Stimulated activated CD8-positive, alpha-beta memory T cell treated with anti-CD3 and anti-CD28 coated beads, Interleukin-7, amount 100 ng/mL, for 24 hours (primary cell): ENCODE measurements at places on chromosomes 4 and X.
A peak's percentile ranks its signal among the peaks of the same experiment; 100 is the strongest.

DNA sequence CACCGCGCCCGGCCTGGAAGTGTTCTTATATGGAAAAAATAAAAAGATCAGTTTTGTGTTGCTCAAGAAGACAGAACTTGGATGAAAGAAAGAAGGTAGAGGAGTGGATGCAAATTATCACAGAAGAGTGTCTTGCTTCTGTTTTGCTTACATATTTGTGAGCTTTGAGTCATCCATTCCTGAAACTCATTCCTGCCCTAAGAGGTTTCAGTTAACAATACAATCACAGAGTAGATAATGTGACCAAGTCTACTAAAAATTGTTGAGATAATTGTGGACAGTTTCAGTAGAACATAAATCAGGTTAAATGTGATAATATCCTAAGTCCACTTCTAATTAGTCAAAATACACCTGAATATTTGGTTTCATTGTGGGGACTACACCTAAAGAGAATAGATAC, 26.4 kb upstream of the LRCH2 start:
- no peak for DNase-seq

DNA sequence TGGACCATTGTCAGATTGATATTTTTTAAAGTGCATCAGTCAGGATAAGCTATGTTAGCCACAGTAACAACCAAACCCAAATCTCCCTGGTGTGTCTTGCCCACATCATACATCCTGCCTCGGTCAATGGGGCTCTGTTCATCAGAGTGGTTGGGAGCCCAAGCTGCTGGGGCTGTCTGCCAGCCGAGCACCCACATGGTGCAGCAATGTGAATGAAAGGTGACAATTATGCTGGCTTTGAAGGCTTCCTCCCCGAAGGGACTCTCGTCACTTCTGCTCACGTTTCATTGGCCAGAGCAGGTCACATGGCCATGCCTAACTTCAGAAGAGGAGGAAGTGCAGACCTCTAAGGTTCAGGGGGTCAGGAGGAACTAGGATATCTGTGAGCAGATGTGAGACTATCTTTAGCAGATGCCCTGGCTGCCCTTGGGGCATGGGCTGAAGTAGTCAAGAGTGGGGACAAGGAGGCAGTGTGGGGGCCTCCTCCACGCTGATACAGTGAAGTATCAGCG, 1.3 kb upstream of the JAKMIP1 start:
- DNase-seq: no peak

DNA sequence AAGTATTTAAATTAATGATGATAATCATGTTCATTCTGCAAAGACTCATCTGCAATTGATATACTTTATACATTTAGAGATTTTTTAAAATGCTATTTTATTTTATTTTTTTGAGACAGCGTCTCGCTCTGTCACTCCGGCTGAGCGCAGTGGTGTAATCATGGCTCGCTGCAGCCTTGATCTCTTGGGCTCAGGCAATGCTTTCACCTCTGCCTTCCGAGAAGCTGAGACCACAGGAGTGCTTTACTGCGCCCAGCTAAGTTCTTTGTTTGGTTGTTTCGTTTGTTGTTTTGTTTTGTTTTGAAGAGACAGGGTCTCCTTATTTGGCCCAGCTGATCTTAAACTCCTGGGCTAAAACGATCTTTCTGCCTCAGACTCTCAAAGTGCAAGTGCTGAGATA, 1541.0 kb downstream of the PCDH7 start:
- DNase-seq: no peak

GRCh38 chr4:8907596-8908205, 36.1 kb upstream of the HMX1 start:
- DNase-seq: no peak

DNA sequence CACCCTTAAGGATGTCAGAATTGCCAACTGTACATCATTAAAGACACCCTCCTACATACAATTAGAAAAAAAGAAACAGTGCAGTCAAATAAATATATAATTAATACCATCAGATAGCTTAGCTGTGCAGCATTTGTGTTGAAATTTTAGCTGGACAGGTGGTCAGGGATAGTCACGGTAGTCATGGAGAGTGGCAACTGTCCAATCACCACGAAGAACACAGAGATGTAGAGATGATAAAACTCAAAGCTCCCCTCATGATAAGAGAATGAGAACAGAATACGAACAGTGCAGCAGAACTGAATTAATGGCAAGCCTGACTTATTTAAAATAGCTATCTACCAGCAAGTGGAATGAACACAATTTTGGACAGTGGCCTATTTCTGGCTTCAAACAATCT, 27.2 kb downstream of the SLC39A8 start:
- no peak for DNase-seq

- DNase-seq: no peak
Observed at GRCh38 chrX:110003167-110004156, 548 bp downstream of the TMEM164 start.

GRCh38 chr4:8376361-8377102, 64.0 kb downstream of the ACOX3 start:
- DNase-seq: no peak

GRCh38 chr4:167544391-167544790, 310.1 kb upstream of the SPOCK3 start:
- DNase-seq: no peak

- DNase-seq: no peak
Observed at GRCh38 chr4:17065821-17066220, 167.4 kb upstream of the LDB2 start.

- no peak for DNase-seq
Observed at GRCh38 chr4:7462509-7462971, 27.8 kb upstream of the PSAPL1 start.

- no peak for DNase-seq
Observed at GRCh38 chr4:110631584-110632505, 9.0 kb upstream of the PITX2 start.

- DNase-seq: no peak
Observed at GRCh38 chr4:74042681-74043080, 4.2 kb upstream of the CXCL3 start.

DNA sequence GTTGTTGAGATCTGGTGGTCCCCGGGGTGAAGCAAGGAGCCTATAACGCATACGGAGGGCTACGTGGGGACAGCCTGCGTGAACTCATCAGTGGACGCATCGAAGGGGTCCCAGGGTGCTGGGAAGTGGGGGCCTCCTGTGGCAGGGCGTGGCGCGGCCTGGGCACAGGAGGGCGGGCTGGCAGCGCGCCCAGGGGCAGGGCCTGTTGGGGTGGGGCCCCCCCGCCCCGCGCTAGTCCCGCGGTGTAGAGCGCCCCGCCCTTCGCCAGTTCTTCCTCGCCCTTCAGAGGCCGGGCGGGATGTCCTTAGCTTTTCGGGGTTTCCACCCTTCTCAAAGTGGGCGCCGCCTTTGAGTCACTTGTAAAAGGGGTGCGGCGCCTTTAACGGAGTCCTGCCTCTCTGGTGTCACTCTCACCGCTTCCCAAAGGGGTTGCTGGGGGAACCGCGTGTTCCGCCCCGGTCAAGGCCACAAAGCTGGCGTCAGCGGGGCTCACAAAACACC, 632 bp downstream of the PLP2 start:
- DNase-seq: peak; percentile 43

DNA sequence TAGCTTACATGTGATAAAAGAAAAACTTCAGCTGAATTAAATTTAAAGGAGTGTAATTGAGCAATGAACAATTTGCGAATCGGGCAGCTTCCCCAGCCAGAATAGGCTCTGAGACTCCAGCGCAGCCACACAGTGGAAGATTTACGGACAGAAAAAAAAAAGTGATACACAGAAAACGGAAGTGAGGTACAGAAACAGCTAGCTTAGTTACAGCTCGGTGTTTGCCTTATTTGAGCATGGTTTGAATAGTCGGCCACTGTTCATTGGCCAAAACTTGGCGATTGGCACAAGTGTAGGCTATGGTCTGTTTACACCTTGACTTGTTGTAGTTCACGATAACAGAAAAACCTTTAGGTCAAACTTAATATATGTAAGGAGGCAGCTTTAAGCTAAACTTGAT, 16.7 kb upstream of the SUPT20HL1 start:
- DNase-seq: no peak

DNA sequence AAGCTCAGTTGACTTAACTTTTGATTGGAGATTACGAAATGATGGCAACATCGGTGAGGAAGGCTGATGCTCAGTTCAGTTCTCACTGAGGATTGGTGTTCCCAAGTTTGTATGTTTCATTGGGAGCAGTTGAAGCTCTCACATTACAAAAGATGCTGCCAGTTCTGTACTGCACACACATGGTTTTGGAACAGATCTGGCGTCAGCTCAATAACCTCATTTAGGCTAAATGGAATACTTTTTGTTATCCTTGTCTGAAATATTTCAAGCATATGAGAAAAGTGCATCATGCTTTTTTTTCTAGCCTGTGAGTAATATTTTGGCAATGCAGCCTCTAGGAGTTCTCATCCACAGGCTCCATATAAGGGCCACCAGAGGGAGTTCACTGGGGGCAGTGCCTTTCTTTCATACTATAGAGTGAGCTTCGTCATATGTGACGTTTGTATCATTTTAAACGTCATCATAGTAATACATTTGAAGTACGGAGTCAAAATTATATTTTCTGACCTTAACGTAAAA, 4.1 kb downstream of the ENPEP start:
- DNase-seq: no peak

DNA sequence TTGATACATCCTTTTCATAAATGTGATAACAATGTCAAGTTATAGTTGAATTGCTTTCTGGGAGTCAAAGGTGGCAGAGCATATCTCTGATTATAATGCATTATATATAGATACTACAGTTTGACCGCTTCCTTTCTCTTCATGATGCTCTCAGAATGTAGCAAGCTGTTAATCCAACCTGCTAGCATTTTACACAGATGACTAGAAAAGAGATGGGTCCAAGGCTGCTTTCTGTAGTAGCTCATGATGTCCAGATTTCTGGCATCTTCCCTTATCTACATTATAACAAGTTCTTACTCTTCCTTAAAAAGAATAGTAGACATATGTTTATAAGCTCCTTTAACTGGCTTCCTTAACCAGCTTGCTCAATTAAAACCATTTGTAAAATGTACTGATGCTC, 192.0 kb downstream of the NWD2 start:
- DNase-seq: no peak

GRCh38 chr4:107893171-107894137, 37.9 kb upstream of the CYP2U1 start:
- DNase-seq: no peak

GRCh38 chr4:147134536-147135210, 189.0 kb upstream of the TTC29 start:
- no peak for DNase-seq

DNA sequence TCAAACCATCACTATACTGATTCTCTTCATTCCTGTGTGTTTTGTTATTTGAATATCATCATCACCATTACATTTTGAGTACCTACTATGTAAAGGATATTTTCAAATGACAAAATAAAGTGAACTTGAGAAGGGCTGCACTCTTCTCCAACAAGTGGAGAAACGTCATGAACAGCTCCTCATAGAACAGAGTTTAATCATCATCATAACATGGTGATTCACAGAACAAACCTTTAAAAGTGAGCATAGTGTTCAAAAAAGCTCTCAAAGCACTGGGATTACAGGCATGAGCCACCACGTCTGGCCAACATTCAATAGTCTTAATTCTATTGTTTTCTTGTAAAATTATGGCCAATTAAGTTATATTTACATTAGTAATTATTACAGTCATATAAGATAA, 993.9 kb downstream of the PDHA2 start:
- no peak for DNase-seq

- DNase-seq: no peak
Observed at GRCh38 chrX:70030301-70030767, 19.4 kb downstream of the AWAT2 start.

- no peak for DNase-seq
Observed at GRCh38 chr4:77148078-77148477, 8.9 kb upstream of the CCNG2 start.

DNA sequence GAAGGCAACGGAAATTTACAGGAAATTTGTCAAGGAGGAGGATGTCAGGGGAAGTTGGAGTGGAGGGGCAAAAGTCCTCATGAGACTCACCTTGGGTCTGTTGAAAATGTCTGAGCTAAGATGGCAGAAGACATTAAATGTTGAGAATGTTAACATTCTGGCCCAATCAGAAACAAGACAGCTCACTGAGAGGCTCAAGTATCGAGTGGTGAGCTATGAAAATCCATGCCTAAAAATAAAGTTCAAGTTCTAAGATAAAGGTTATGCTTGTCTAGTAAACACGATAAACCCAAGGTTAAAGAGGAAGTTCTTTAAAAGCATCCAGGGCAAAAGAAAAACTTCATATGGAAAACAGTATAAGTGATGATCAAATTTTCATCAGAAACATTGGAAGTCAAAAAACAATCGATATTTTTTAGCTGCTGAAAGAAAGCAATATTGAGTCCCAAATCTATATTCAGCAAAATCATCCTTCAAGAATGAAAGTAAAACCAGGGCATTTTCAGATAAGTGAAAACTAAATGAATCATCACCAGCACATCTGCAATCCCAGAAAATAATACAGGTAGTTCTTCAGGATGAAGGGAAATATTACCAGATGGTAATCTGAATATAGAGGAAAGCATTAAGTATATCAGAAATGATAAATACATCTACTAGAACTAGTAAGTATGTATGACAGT, 462.4 kb downstream of the TLL1 start:
- DNase-seq: no peak

DNA sequence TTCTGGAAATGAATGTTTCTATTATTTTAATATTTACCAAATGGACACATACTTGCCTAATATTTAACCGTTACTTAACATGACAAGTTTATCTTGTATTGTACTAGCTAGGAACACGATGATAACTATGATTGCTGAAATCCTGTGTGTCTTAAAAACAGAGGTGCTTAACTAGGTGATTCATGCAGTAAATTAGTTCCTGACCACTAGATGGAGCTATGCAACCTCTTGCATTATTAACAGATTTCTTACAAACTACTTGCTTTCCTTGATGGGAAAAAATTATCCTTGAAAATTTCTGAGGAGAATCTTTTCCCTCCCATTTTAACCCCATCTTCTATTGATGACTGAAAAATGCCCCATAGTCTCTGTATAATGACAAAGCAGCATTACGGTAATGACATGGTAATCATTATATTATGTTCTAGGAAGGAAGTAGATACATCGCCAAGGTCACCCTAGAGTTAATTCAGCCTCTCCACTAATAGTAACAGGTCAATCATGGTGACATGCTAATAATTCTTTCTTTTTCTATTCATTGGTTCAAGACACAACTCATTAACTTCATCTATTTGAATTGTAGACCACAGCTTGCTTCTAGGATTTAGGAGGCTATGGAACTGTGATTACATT, 844.2 kb downstream of the RAPGEF2 start:
- no peak for DNase-seq

- no peak for DNase-seq
Observed at GRCh38 chrX:151776181-151776731, 41.7 kb downstream of the CNGA2 start.

DNA sequence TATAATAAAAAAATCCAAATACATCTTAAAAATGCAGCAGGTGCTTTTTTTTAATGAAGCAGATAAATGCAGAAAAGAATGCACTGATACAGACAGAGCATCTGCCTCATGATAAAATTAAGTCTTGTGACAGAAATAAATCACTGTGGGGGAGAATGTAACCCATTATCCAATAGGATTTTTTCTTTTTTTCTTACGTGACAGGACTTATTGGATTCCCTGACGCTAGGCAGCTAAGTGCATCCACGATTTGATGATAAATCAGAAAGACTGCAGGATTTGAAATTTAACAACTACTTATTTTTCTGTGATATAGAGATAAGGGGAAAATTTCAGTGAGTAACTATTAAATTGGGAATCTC, 110.6 kb upstream of the PPARGC1A start:
- no peak for DNase-seq

- DNase-seq: no peak
Observed at GRCh38 chr4:53656421-53656981, 65.2 kb upstream of the LNX1 start.

GRCh38 chrX:78886550-78886949, 58.6 kb upstream of the P2RY10 start:
- no peak for DNase-seq
